CD4-positive, alpha-beta T cell treated with Interleukin-17A for 1 hour (primary cell): ENCODE measurements at places on chromosomes 1 and 21.

DNA sequence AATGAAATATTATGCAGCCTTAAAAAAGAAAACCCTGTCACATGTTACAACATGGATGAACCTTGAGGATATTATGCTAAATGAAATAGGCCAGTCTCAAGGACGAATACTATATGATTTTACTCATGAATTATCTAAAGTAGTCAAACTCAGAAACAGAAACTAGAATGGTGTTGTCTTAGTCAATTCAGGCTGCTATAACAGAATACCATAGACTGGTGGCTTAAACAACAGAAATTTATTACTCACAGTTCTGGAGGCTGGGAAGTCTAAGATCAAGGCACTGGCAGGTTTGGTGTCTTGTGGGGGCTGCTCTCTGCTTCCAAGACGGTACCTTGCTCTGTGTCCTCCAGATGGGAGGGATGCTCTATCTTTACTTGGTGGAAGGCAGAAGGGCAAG lies 113.8 kb upstream of the DNAH14 start:
- no peak for DNase-seq

DNA sequence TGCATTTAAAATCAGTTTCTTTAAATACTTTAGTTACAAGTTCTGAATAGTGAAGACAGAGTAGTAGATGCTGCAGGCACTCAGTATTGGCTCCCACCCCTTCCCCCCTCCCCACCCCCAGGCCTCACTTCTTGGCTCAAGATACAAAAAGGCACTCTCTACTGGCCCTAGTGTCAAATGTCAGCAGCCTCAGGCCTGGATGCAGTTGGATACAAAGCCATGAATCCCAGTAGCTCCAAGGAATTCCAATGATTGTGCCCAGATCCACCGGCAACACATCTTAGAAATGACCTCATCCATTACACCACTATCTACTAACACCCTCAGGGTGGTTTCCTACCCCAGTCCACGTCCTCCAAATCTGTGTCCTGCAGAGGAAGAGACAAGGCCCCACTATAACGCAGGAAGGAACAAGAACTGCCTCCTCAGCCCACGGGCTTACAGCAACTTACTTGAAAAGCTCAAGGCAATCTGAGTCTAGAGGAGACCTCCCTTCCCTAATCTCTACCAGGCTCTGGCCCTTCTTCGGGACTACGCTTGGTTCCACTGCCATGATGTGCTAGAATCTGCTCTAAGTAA lies 17.6 kb downstream of the ACADM start:
- no peak for DNase-seq

- no peak for DNase-seq
Observed at GRCh38 chr1:220726634-220727033, 21.5 kb upstream of the MTARC2 start.

DNA sequence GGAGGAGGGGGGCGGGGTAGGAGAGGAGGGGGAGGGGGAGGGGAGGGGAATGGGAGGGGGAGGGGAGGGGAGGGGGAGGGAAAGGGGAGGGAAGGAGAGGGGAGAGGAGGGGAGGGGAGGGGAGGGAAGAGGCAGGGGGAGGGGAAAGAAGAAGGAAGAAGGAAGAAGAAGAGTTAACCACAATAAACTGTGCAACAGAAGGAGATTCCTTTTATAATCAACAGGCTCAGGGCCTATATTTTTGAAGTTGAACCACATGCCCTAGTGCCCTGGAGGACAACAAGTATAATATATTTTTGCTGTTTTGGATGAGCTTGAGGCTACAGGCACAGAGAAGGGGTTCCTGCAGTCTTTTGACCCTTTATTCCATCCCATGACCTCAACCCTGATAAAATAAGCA lies 228.2 kb upstream of the IRF2BP2 start:
- no peak for DNase-seq
